Hematopoietic multipotent progenitor cell treated with erythropoietin and hydrocortisone succinate and interleukin-3 and kit ligand, for 6 days (in vitro differentiated cells): ENCODE measurements at places on chromosomes 1 and 21.
A peak's percentile ranks its signal among the peaks of the same experiment; 100 is the strongest.

- no peak for DNase-seq
These were observed 346.0 kb downstream of the MATN1 start for GRCh38 chr1:30377230-30378002.

- DNase-seq = no peak
These were observed 38.1 kb upstream of the A3GALT2 start for GRCh38 chr1:33358795-33359503.

DNA sequence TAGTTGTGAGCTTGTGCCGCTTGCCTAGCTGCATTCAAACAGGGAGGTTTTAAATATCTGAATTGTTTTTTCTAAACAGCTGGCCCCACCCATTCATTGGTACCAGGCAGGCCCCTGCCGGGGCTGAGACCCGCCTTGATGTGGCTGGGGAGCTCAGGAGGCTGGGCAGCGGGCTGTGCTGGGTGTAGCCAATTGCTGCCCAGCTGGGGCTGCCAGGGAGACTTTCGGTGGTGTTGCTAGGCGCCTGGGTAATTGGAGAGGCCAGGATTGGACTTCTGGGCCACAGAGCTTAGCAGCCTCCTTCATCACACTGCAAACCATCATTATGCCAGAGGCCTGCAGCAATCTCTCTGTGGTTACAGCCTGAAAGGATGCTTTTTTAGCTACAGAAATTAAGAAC is 12.2 kb downstream of the RHBDL2 start:
- no peak for DNase-seq

- DNase-seq = no peak
These were observed 36.2 kb upstream of the EFCAB14 start for GRCh38 chr1:46755121-46755520.

DNA sequence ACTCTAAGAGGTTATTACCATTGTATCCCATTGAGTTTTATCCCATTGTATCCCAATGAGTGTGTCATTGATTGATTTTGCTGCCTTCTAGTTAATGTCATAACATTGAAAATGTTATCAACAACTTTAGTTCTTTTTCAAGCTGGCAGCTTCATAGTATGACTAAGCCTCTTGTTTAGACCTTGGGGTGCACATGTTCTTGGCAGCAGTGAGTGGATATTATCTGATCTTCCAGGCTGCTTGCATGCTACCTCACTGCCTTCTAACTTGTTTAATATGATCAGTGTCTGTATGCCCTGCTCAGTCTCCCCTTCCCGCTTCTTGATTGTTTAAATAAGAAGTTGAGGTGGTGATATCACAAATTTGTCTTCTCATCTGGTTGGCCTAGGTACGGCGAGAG is 24.6 kb downstream of the NTPCR start:
- peak; percentile 71 for DNase-seq
